Pons (tissue), 1 donor: ENCODE measurements at places on chromosomes 1 and 21.
A peak's percentile ranks its signal among the peaks of the same experiment; 100 is the strongest.

GRCh38 chr1:23537296-23537973, 6.4 kb upstream of the E2F2 start:
- no peak for DNase-seq

- no peak for DNase-seq
Measured at GRCh38 chr1:184596950-184597645, 157.6 kb downstream of the EDEM3 start.

GRCh38 chr1:10596780-10597179, 122.0 kb downstream of the PEX14 start:
- no peak for DNase-seq

DNA sequence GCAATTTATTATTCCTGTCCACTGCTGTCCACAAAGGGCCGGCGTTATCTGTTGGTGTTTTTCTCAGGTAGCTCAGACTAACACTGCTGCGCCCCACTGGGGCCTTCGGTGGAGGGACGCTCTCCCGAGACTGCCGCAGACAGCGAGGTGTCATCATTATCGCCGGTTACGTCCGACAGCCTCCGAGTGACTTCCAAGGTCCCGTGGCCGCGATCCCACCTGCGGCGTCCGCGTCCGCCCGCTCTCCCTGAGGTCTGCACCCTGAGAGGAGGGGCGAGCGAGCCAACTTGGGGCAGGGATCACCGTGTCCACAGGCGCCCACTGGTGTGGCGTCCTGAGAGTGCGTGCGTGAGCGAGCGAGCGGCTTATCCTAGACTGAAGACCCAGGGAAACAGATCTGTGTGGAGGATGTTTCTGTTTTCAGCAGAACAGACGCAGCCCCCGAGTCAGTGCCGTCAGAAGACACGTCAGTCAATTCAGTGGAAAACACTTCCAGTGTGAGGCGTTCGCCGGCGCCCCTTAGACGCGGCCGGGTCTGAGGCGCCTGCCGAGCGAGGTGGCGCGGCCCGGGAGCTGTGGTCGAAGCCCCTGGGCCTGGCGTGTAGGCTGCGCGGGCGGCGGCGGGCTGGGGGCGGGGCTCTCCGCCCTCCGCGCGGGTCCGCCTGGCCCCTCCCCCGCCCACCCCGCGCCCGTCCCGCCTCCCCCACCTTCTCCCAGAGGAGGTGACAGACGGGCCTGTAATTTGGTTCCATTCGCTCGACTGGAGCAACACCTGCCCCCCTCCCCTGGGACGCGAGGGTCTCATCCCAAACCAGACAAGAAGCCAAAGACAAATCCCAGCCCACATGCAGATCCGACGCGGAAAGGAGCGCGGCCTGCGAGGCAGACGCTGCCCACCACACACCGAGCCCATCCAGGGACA, 12.6 kb downstream of the NHLH2 start:
- DNase-seq = no peak

DNA sequence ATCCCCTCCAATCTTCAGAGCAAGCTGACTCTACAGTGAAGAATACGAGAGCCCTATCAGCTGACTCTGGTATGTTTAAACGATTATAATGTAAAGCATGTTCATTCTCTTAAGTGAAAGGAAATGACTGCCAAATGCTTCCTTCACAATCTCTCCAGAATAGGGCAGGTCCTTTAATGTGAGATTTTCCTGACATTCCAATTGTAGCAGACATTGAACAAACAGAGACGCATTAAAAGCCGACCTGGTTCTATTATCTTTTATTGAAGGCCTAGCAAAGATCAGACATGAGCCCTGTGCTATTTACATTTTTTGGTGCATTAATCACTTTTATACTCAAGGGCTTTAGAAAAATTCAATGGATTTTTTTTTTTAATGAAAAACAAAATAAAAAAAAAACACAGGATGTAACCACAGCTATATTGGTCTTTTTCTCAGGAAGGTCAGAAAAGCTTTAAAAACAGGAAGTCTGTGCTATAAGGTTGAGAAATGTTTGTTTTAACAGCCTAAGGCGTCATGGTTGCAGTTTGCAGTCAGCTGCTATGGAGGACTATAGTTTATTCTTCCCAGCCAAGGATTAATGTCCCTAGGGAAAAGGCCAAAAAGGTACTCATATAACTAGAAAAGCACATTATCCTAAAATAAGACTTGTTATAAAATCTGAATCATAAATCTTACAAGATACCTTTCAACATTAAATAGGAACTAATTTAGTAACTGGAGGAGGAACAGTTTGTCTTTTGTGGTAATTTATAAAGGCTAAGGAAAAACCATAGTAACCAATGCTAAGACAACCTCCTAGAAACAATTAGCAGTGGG, 104.8 kb downstream of the RERE start:
- peak; percentile 71 for DNase-seq

GRCh38 chr1:40130892-40131291, 30.3 kb upstream of the RLF start:
- no peak for DNase-seq

DNA sequence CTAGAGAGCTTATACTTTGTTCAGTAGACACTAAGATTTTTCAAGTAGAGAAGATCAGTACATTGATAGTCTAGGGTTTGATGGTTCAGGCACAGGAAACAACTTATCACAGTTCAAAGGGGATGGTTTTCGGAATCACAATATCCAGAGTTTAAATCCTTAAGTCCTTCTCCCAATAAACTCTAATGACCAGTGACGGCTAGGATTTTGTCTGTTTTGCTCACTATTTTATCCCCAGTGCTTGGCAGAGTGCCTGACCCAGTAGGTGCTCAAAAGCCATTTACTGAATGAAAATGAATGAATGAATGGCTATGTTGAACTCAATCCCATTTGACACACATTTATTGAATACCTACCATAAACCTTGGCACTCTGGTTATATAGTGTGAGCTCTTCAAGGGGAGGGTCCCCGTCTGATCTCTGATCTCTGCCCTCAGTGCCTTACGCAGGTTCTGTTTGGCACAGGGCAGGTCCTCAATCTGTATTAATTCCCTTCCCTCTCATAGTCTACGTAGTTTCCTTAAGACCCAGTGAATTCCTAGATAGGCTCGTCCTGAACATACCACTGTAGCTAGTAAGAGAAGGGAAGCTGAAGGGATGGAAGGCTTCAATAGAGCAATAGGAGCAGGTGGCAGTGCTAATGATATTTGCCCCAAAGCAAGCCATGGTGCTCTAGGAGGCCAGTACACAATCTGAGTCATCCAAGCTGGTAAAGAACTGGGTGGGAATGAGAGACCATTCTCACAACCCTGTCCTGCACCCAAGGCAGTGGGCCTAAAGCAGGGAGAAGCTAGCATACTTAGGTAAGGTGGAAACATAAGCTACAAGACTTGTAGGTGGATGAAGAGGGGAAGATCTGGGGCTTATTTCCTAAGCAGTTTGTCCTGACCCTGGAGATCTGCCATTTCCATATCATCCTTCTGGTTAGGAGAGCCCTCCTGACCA, 53.4 kb downstream of the DMAP1 start:
- no peak for DNase-seq

DNA sequence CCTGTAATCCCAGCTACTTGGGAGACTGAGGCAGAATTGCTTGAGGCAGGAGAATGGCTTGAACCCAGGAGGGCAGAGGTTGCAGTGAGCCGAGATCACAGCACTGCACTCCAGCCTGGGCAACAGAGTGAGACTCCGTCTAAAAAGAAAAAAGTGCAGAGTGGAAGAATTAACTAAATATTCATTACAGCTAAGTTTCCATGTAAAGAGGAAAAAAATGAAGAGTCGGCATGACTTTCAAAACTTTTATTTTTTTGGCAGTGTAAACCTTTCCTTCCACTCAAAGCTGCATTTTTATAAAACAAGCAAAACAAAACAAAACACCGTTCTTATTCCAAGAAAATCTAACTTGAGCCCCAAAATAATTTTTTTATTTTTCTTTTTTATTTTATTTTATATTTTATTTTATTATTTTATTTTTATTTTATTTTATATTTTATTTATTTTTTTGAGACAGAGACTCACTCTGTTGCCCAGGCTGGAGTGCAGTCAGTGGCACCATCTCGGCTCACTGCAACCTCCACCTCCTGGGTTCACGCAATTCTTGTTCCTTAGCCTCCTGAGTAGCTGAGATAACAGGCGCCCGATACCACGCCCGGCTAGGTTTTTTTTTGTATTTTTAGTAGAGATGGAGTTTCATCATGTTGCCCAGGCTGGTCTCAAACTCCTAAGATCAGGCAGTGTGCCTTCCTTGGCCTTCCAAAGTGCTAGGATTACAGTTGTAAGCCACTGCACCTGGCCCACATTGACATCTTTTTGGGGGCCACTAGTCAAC, 62.9 kb downstream of the PACC1 start:
- no peak for DNase-seq

DNA sequence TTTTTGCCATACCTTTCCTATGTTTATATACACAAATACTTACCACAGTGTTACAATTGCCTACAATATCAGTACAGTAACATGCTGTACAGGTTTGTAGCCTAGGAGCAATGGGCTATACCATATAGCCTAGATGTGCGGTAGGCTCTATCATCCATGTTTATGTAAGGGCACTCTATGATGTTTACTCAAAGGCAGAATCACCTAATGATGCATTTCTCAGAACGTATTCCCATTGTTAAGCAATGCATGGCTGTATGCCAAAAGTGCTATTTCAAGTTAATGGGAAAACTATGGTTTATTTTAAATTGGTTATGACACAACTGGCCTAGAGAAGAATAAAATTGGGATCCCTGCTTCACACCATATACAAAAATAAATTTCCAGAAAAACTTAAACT, 36.9 kb upstream of the DISP1 start:
- no peak for DNase-seq

GRCh38 chr1:116076831-116077230, 34.4 kb upstream of the MAB21L3 start:
- no peak for DNase-seq

- no peak for DNase-seq
Measured at GRCh38 chr1:201025571-201026002, 2.1 kb upstream of the KIF21B start.

DNA sequence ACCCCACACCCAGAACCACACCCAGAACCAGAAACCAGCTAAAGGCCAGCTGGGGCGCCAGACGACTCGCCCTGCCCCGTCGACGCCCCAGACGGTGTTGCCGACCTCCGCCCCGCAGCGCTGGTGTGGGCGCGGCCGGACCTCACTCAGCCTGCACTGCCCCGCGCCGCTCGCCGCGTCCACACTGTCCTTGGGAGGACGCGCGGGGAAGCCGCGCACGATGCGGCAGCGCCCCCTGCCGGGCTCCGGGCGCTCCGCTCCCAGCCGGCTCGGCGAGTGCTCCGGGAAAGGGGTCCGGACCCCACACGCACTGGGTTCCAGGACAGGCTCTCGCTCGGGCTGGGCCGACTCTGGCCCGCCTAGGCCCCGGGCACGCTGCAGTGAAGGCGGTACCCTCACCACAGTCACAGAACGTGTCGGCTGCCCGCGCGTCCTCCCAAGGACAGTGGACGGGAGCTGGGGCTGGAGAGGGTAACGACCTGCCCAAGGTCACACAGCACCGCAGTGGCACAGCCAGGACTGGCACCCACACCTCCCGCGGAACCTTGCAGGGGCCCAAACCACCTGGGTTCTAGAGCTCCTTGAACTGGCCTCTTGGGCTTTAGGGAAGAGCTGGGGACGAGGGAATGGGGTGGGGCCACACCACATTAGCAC, 90.2 kb downstream of the DMRTA2 start:
- DNase-seq = no peak

DNA sequence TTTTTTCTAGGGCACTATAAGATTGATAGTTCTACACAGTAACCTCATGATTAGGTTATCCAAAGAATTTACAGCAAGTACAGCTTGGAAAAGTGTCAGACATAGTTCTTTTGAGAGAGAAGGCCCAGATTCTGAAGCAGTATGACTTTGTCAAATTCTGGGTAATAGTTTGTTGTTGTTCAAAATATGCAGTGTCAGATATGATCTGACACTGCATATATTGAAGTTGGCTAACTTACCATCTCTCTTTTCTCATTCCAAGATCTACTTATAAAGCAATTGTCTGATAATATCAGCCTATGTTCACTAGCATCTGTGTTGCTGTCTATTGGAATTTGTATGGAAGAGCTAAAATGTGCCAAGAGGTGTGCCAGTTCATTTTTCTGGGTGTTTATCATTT, 160.1 kb downstream of the CTH start:
- no peak for DNase-seq

DNA sequence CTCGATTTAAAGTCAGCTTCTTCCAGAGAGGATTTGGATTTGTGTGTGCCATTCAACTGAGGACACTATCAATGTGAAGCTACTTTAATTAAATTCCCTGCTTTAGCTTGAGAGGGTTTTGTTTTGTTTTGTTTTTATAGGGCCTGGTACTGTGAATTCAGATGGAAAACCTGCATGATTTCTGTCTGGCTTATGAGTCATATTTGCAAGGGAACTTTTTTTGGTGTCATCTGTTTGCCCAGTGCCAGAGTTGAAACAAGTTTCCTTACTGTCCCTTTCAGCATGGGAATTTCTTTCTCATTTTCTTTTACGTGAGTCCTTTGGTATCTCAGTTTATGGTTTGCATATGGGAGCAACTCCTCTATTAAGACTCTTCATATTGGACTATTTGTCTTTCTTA, 194.6 kb downstream of the GREM2 start:
- no peak for DNase-seq

DNA sequence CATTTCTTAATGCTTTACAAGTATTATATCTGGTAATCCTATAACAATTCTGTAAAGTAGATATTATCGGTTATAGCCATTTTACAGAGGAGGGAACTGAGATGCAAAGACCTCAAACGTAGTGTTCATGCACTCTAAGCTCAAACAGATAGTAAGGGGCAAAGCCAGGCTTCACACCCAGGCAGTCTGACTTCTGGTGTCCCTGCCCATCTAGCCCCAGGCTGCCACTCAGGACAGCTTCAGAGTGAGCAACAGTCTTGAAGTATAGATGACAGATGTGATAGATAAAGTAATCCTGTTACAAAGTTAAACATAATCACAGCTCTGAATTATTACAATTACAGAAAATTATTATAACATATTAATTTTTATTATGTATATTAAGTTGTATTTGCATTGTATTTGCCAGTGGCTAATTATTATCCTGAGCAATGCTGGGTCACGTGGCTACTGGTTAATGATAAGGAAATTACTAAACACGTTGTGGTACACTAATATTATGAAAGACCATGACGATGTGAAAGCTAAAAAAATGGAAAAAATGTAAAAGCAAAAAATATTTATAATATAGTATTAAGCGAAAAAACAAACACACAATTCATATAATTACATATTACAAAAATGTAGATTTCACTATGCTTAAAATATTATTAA, 6.1 kb upstream of the TRAF3IP3 start:
- DNase-seq = no peak

DNA sequence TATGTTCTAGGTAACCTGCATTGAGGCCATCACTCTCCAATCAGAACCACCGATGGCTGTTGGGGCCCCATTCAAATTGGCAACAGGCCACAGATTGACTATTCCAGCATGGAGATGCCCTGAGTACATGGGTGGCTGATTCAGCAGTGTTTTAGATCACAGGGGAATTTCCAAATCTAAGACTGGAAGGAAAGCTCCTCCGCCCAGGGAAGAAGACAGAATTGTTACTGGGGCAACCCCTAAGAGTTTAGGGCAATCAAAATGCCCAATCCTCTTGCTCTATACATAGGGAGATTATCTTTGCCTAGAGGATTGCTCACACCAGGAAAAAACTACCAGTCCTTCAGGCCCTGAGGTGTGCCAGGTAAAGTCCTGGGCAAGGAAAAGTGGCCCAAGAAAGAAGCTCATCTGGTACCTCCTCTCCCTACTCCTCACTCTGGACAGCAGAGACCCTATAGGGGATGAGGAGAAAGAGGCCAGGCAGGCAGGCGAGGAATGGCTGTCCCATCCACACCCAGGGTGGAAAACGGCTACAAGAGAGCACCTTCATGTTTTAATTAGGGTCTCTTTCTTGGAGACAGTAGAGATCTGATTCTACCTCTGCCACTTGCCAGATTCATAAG, 5.8 kb downstream of the S100A8 start:
- DNase-seq = no peak

- DNase-seq = no peak
Measured at GRCh38 chr1:12302798-12303447, 73.1 kb downstream of the VPS13D start.
